A172 (cell line): ENCODE measurements at places on chromosomes 11 and 22. TPM values are rescaled to one million over a fixed set of nuclear protein-coding genes. Genes with fewer than 3 reads are reported as not detected.
A peak's percentile ranks its signal among the peaks of the same experiment; 100 is the strongest.

GRCh38 chr11:124510279-124510678, 33.2 kb downstream of the OR8B12 start:
- DNase-seq, result no peak

DNA sequence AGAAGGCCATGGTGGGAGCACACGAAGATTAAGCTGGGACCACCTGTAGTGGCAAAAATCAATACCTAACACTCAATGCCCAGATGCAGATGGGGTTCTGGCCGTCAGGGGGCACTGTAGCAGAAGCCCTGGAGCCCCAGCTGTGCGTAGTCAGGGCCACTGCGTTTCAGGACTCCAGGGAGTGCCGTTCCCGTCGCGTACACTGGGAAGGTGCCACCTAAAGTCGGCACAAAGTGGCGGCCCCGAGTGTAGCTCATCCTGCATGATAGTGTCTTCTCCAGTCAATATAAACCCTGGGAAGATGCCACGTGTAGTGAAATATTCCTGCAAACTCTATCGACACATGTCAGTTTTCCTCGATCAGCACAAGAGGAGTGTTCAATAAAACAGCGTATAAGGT, 123.8 kb upstream of the NTM start:
- DNase-seq, result no peak

DNA sequence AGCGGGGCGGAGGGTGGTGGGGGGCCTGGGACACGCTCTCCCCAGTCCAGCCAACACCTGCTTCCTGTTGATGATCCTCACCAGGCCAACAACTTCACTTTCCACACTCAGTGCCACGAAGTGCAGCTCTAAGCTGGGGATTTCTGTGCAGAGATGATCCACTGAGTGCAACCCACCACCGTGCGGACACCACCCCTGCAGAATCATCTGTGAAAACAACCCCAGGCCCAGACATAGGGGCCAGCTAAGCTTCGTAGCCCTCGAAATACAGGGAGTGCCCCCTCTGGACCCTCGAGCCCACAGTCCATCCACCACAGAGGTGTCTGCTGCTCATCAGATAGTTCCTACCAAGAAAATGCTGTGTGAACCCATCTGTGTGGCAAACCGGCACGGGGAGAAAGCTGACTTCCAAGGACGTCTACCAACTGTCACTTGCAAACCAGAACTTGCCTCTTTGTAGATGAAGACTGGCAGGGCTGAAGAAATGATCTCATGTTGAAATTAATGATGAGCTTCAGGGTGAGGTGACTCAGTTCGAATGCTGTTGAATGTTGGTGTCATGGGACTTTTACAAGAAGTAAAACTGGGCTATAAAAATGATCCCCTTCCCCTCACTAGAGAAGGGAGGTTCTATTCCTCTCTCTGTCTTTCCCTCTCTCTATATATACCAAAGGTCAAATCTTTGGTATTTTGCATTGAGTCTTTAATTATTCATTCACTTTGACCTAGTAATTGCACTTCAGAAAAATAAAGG, 73.4 kb downstream of the MYEOV start:
- no peak for DNase-seq

GRCh38 chr11:30422447-30423278, 99.8 kb downstream of the ARL14EP start:
- no peak for DNase-seq

DNA sequence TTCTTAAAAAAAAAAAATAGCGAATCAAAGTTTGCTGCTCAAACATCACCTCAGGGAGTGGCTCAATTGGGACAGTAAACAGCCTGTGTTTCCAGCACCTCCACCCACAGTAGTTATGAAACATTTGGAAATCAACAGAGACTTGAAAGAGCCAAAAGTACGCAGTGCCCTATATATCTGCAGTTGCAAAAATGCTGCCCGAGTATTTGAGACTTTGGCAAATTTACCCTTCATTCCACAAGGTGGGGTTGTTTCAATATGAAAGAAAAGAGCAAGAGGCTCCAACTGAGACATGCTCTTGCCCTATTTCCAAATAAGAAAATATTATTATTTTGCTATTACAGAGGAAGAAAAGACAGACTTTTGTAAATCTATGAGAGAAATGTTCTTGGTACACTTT, 851.1 kb upstream of the RAG2 start:
- DNase-seq, result peak; percentile 6

DNA sequence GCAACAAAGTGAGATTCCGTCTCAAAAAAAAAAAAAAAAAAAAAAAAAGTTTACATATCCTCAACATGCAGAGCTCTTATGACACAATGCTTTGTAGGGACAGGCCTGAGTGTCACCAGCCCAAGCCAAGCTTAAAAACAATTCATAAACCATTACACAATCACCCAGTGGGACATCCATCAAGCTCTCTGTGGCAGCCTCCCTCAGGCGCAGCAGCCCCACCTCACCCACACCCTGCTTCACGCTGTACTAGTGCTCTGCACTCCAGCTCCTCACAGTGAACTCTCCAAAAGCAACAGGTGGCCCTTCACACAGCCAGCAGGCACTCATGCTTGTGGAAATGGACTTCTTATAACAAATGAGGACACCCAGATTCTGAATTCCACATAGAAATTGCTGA, 3.5 kb upstream of the FOXRED2 start:
- DNase-seq, result no peak

GRCh38 chr22:47631571-47632102, 869.2 kb downstream of the TBC1D22A start:
- DNase-seq, result peak; percentile 74

- no peak for DNase-seq
Observed at GRCh38 chr22:34038801-34039555, 118.7 kb upstream of the LARGE1 start.

- DNase-seq, result no peak
Observed at GRCh38 chr22:28813772-28814518, 13.6 kb upstream of the XBP1 start.

DNA sequence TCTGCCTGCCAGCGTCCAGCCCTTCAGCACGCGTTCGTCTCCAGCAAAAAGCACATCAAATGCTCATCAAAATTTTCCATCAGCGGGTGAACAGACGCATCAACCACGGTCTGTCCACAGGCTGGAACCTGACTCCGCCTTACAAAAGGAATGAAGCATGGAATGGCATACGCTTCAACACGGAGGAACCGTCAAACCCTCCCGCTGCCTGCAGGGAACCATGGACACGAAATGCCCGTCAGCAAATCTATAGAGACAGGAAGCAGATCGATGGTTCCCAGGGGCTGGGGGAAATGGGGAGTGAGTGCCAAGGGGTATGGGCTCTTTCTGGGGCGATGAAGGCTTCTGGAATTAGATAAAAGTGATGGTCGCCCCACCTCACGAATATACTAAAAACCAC, 16.2 kb downstream of the TSSC4 start:
- DNase-seq, result no peak

DNA sequence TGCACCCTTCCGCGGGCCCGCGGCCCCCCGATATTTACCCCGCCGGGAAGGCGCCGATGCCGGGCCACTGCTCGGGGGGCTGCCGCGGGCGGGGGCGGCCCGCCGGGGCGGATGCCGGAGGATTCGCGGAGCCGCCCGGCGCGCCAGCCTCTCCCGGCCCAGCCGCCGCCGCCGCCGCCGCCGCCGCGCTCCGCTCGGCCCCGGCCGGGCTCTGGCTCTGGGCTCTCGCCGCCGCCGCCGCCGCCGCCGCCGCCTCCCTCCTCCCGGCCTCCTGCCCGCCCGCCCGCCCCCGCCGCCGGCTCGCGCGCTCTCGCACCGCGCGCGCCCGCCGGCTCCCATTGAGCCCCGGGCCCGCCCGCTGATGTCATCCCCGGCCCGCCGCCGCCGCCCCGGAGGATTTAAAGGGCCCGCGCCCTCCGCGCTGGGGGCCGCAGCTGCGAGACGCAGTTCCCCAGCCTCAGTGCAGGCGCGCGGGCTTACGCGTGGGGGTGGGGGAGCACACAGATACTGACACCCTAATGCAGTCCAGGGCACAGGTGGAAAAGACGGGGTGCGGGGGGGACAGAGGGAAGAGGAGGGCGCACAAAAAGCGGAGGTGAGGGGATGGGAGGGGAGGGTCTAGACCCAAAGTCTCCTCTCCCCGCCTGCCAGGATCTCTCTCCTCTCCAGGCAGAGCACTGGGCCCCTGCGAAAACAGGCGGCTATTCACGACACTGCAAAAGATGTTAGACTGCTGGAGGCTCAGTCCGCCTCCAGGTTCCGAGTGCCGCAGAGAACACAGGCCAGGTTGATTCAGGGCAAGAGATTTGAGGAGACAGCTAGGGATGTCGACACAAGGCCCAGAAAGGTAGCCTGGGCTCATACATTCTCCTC, at the start of gene CSNK1E:
CSNK1E (minus strand) TSS at position 312 of the 873 bp plus-strand sequence. CDS start 3,276 bp downstream, outside the sequence.
- no peak for DNase-seq

DNA sequence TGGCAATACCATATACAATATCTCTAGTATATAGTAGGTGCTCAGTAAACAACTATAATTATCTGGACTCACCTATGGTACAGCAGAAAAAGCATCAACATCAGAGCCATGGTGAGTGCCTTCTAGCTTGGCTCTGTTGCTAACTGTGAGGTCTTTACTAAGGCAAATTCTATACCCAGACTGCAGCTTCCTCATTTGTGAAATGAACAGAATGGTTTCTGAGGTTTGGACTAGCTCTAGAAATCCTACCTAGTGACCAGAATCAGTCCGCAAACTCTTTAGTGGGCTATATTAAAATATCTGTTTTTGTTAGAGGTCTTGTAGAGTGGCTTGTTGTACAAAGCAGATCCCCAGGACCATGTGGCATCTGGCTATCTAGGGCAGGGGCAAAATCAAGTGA, 3.7 kb downstream of the MS4A1 start:
- DNase-seq, result no peak

DNA sequence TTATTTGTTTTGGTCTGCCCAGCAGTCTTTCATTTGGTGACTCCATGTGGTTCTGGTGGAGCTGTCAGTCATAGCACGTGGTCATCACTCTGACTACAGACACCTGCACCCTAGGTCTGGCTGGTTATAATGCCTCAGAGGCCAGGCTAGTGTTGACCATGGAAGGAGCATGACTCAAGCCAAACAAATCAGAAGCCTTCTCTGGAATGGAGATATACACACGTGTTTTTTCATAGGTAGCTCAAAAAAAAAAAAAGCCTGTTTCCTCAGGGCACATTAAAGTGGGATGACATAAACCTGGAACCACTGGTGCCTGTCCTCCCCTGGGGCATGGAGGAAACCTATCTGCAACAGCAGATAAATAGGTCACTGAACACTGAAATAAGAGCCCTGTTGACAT, 8.1 kb upstream of the PLAAT3 start:
- DNase-seq, result no peak

DNA sequence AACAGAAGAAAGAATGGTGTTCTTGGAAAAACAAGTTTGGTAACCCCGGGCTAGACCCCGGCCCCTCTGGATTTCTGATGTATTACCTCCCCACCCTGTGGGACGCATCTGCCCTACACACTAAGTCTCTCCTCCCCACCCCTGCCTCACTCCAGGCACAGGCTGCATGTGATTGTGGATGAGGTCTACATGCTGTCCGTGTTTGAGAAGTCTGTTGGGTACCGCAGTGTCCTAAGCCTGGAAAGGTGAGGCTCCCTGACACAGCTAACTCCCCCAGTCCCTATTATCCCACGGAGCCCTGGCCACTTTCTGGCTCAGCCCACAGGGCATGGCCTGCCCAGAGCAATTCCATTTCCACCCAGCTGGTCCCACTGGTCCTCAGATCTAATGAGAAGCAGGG, 13.3 kb downstream of the ACCS start:
- no peak for DNase-seq

- DNase-seq, result peak; percentile 56
Observed at GRCh38 chr11:130897262-130898182, 18.8 kb downstream of the SNX19 start.

DNA sequence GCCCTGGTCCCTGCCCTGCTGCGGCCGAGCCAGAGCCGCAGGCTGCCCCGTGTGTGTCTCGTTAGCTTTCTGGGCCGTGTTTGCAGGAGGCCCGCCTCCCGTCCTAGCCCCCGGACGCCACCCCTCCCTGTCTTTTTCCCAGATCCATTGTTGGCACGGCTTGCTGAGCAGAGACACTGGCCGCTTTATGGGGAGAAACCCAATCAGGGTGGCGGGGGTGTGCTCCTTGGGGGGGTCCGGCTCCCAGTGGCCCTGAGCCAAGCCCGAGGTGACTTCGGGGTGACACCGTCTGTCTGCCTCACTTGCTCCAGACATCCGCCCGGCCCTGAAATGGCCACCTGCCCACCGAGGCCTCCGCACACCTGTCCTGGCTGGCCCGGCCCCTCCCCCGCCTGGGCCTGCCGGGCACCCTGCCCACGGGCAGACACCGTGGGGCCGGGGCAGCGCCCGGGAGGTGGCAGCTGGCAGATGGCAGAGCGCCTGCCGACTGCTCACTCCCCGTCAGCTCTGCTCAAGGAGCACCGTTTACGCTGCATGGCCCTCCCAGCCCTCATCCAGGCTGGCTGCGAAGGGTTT, 43.1 kb upstream of the PPARA start:
- no peak for DNase-seq

DNA sequence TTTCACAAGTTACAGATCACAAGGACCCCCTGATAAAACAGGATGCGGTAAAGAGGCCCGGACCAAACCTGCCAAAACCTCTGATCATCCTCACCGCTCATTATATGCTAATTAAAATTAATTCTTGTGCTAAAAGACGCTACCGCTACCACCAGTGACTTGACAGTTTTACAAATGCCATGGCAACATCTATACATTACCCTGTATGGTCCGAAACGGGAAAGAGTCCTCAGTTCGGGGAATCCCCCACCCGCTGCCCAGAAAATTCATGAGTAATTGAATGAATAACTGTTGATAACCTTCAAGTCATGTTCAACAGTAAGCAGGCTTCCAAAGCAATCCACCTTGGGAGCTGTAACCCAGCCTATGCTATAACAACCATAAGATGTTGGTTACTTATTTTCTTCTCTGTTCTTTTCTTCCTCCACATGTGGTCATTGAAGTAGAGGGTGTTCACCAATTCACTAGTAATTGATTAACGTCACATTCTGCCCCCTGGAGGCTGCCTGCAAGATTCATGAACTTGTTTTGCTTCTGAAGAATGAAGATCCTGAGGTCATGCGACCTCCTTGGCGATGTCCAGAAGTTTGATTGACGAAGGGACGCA, 20.6 kb downstream of the APOBEC3H start:
- no peak for DNase-seq

The OR51B6 gene
- not detected in 2 replicates for total RNA-seq

The LRRC56 gene
- total RNA-seq, result not detected in 2 replicates

The MMP8 gene
- not detected in 2 replicates for total RNA-seq

The TECTA gene
- total RNA-seq, result 0.03 and 0.05 TPM in 2 replicates

The PGGHG gene
- 13.0 and 14.2 TPM in 2 replicates for total RNA-seq

The PUS3 gene
- 9.5 and 14.0 TPM in 2 replicates for total RNA-seq

The TUBA8 gene
- total RNA-seq, result 0.29 and 1.3 TPM in 2 replicates

The ZP1 gene
- total RNA-seq, result 0.05 and 1.1 TPM in 2 replicates

The POLR3H gene
- 11.8 and 27.8 TPM in 2 replicates for total RNA-seq

The APOBEC3B gene
- 4.9 and 8.7 TPM in 2 replicates for total RNA-seq

The SHANK3 gene
- 0.84 and 0.98 TPM in 2 replicates for total RNA-seq

The OR51I1 gene
- total RNA-seq, result 0.55 TPM in 1 of 2 replicates, not detected in the other

The PVALB gene
- 1.2 TPM in 1 of 2 replicates, not detected in the other for total RNA-seq

The SMIM35 gene
- not detected in 2 replicates for total RNA-seq

The INPP5J gene
- 0.33 and 1.3 TPM in 2 replicates for total RNA-seq
